Activated CD8-positive, alpha-beta T cell treated with anti-CD3 and anti-CD28 coated beads for 36 hours (primary cell): ENCODE measurements at places on chromosomes 16 and 17.

GRCh38 chr17:28379814-28380801 is 8.6 kb downstream of the SARM1 start:
- no peak overlapping the region for H3K4me3 ChIP-seq
- H3K27me3 ChIP-seq: peaks cover 2% of the 10 kb centered on the region
- no peak overlapping the region for H3K27ac ChIP-seq
- H3K4me1 ChIP-seq: peaks cover 16% of the 10 kb centered on the region
- no peak for DNase-seq
- H3K36me3 ChIP-seq: peaks cover 17% of the 10 kb centered on the region

DNA sequence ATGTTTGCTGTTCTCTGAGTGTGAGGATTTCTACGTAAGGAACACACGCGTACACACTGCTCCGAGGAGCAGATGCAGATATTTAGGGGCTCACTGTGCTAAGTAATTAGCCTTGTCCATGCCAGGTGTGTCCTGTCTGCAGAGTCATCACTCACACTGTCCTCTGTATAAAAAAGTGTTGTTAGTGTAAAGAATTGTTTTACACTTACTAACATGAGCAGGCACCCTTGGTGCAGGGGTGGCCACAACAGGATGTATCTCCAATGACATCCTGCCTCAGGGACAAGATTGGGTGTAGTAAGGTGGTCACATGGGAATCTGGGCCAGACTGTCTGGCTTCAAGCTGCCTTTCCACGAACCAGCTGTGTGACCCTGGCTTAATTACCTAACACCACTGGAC is 63.9 kb downstream of the NDEL1 start:
- H3K4me1 ChIP-seq: no peaks in the 10 kb centered on the region
- no peaks in the 10 kb centered on the region for H3K36me3 ChIP-seq
- DNase-seq: no peak

GRCh38 chr17:82753201-82753464 is 1.3 kb downstream of the TBCD start:
- no peak for DNase-seq
- peaks cover 23% of the 10 kb centered on the region for H3K4me1 ChIP-seq
- peak overlapping the region; percentile 86 for H3K4me3 ChIP-seq
- H3K27ac ChIP-seq: no peak overlapping the region
- H3K27me3 ChIP-seq: no peaks in the 10 kb centered on the region

GRCh38 chr17:55690105-55690508 is 32.6 kb downstream of the TMEM100 start:
- H3K27ac ChIP-seq: no peak overlapping the region
- H3K4me3 ChIP-seq: no peak overlapping the region

DNA sequence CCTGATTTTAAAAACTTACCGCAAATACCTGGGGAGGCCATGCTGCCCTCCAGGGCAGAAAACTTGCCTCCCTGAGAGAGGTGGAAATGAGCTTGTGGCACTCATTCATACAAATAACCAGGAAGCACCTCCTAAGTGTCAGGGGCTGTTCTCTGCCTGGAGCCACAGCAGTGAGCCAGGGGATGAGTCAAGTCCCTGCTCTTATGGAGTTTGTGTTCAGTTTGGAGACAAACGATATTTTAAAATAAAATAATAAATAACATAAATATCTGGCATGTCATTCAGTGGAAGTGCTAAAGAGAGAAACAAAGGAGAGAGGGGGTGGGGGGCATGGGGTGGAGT is 313.8 kb downstream of the C16orf95 start:
- H3K27ac ChIP-seq: no peak overlapping the region
- no peaks in the 10 kb centered on the region for H3K4me1 ChIP-seq
- no peaks in the 10 kb centered on the region for H3K36me3 ChIP-seq
- peaks cover 6% of the 10 kb centered on the region for H3K27me3 ChIP-seq
- no peak for DNase-seq

GRCh38 chr16:2827374-2827791 is 2.7 kb upstream of the ZG16B start:
- H3K4me1 ChIP-seq: no peaks in the 10 kb centered on the region
- no peak overlapping the region for H3K4me3 ChIP-seq
- no peaks in the 10 kb centered on the region for H3K36me3 ChIP-seq
- peaks cover 4% of the 10 kb centered on the region for H3K27me3 ChIP-seq
